ENCODE measurements at places on chromosomes 6 and 20. TPM values are rescaled to one million over a fixed set of nuclear protein-coding genes. Genes with fewer than 3 reads are reported as not detected.

GRCh38 chr6:14286634-14287428 lies 169.3 kb downstream of the CD83 start:
- no peak for DNase-seq

DNA sequence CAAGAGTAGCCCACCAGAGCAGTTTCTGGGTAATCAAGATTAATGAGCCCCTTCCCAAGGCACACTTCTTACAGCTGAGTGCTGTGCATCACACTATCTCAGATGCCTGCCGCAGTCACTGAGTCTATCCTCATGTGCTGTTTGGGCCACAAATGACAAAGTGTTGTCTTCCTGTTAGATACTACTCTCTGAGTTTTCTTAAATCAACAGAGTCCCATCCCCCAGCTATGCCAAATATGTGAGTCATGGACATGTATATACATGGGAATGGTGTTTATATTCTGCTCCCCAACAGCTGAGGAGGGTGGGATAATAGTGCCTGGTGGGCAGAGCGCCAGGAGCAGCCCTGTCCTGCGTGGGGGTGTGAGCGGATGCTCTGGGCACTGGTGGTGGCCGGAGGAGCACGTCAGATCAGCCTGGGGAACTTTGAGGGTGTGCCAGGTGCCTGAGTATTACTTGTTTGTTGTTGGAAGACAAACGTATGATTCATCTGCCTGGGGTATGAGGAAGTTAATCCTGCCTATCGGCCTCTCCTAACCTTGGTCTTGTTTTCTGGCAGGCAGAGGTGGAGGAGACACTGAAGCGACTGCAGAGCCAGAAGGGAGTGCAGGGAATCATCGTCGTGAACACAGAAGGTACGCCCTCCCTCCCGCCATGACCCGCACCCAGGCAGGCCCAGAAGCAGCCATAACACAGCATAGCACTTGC lies 9.6 kb downstream of the DYNLRB1 start:
- DNase-seq: no peak

GRCh38 chr6:72619883-72620696 lies 1.8 kb upstream of the KCNQ5 start:
- DNase-seq: peak; percentile 40

GRCh38 chr6:31355583-31355948 lies 1.4 kb downstream of the HLA-B start:
- DNase-seq: no peak

GRCh38 chr6:108676555-108676954 lies 115.8 kb downstream of the FOXO3 start:
- DNase-seq: no peak

- no peak for DNase-seq
These were observed 1.1 kb upstream of the GRM4 start for GRCh38 chr6:34146801-34147592.

- DNase-seq: no peak
These were observed 50.0 kb downstream of the CDKAL1 start for GRCh38 chr6:20584100-20584731.

DNA sequence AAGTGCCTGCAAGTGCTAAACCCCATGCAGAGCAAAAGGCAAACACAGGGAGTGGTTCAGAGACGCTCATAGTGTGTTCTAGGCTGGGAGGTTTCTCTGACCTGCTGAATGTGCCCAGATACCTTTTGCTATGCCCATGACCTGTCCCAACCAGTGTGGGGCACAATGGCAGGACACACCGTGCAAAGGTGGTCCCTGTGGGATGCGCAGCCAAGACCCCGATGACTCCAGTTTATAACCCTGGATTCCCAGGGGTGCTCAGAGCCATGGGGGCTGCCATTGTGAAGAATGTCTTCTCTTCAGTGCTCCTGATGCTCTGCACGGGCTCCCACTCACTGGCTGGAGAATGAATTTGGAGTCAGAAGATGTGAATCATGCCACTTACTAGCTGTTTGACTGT lies 2.2 kb upstream of the NINL start:
- no peak for DNase-seq

DNA sequence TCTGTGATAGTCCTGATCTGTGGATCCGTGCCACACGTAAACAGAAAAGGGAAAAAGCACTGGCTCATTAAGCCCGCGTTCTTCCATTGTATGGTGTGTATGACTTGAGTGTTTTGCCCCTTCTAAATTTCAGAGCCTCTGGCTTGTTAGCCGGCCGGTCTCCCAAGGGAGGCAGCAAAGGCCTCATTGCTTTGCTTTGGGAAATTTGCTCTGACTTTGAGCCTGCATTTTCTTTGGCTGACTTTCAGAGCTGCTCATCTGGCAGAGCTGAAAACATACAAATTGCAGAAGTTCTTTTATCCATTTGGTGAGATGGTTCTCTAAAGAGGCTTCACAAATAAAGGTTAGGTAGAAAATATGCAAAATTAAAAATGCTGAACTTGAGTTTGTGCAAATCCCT lies 123.0 kb downstream of the UTRN start:
- no peak for DNase-seq

- no peak for DNase-seq
These were observed 126.9 kb downstream of the OR2B2 start for GRCh38 chr6:27785294-27785693.

GRCh38 chr6:142940487-142940886 lies 4.5 kb downstream of the HIVEP2 start:
- no peak for DNase-seq

GRCh38 chr6:54320871-54321270 lies 12.6 kb downstream of the TINAG start:
- no peak for DNase-seq

Gene NOX3
- not detected for total RNA-seq

Gene UFL1
- total RNA-seq: 24.7 TPM

Gene RIPOR3
- total RNA-seq: 2.3 TPM

Gene KCTD20
- total RNA-seq: 53.9 TPM

Gene TSPYL4
- total RNA-seq: 17.6 TPM

Gene KCNQ5
- 1.7 TPM for total RNA-seq
